Fibroblast of the aortic adventitia (primary cell): ENCODE measurements at places on chromosomes 1 and 21. TPM values are rescaled to one million over a fixed set of nuclear protein-coding genes. Genes with fewer than 3 reads are reported as not detected.

Gene COA6
- total RNA-seq = 24.6 and 39.2 TPM in 2 replicates

Gene AADACL4
- total RNA-seq = not detected in 2 replicates

Gene OR14K1
- total RNA-seq = not detected in 2 replicates

Gene ZNF593OS
- total RNA-seq = not detected in 2 replicates

Gene FMOD
- total RNA-seq = 6.6 and 9.1 TPM in 2 replicates

Gene NCF2
- 0.63 and 0.74 TPM in 2 replicates for total RNA-seq

Gene FAM163A
- total RNA-seq = not detected in 2 replicates

Gene ZNF593
- total RNA-seq = 19.4 and 42.4 TPM in 2 replicates

Gene FCRL6
- total RNA-seq = not detected in 2 replicates

Gene NMNAT2
- total RNA-seq = 0.49 and 3.4 TPM in 2 replicates

Gene TMEM69
- 6.3 and 24.4 TPM in 2 replicates for total RNA-seq

Gene KCNJ9
- total RNA-seq = 0.08 TPM in 1 of 2 replicates, not detected in the other

Gene RGS4
- 255 and 538 TPM in 2 replicates for total RNA-seq

Gene SGIP1
- total RNA-seq = 2.1 and 21.1 TPM in 2 replicates

Gene RNU1-3
- total RNA-seq = under 0.01 and 2,882 TPM in 2 replicates

Gene RGS1
- not detected in 2 replicates for total RNA-seq

- no peak for DNase-seq
Measured at GRCh38 chr1:93699049-93699384, 17.4 kb upstream of the BCAR3 start.

DNA sequence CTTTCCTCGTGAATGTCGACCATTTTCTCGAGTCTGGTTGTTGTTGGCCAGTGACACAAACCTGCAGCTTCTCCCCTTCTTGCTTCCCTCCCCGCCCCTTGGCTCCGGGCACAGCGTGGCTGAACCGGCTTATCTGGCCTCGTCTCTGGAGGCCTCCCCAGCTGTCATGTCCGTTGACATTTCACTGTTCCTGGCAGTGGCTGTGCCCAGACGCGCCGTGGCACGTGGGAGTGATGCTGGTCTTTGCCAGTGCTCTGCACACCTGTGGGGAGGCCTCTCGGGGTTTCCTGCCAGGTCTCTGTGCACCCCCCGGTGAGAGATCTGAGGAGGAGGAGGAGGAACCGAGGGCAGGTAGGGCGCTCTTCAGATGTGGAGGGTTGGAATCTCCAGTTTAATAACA, 23.7 kb downstream of the SKI start:
- DNase-seq = no peak

DNA sequence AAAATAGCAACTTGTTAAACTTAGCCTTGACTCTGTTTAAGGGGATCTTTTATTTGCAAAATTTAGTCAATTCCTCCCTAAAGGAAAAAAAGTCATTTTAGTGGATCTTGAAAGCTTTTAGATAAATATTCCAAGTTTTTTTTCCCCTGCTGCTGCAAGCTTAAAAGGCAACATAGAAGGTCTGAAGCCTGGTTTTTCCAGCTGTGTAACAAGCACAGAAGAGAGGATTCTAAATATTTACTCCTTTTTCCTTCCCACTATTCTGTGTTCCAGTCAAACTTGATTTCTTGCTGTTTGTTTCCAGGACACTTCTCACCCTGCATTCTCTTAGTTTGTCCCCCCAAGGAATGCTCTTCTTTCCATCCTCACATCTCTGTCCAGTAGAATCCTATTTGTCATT, 86.7 kb downstream of the NFIA start:
- no peak for DNase-seq

DNA sequence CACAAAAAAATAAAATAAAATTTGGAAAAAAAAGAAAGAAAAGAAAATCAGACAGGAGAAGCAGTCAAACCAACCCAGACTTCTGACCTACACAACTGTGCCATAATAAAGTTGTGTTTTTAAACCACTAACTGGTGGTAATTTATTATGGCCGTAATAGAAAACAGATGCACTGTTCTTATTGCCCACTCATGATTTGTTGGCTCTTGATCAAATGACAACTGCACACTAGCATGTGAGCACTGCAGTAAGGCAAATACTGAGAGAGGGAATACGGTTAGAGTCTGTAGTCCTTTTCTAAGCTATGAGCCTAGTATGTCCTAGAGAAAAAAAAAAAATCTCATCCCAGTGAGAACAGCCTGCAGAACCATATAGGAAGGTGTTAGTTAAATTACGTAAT, 61.2 kb upstream of the TNR start:
- peak; percentile 1 for DNase-seq

DNA sequence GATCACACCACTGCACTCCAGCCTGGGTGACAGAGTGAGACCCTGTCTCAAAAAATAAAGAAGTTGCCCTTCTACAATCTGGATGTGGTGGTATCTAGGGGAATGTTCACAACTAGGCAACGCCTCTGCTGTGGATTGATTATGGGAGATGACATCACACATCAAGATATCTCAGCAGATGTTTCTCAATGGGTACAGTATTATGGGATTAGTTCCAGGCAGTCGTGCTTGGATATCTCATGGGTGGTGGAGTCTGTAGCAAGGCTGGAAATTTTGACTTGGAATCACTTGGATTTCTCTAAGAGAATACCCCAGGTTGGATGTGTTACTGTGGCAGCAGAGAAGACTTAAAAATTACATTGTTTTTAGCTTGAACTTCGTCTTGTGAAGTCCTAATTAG, 7.7 kb downstream of the IFNAR2 start:
- DNase-seq = peak; percentile 34

DNA sequence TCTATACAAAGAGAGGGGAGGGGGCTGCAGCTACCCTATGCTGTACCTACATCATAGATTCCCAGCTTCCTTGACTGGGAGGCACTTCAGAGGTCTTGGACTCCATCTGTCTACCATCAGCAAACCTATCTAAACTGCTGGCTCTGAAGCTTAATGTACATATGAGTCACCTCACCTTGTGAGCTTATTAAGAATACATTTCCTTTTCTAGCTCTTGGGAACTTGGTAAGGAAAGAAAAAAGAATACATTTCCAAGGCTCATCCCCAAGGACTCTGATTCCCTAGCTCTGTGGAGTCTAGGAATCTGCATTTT, 50.0 kb upstream of the PRELP start:
- DNase-seq = peak; percentile 34

DNA sequence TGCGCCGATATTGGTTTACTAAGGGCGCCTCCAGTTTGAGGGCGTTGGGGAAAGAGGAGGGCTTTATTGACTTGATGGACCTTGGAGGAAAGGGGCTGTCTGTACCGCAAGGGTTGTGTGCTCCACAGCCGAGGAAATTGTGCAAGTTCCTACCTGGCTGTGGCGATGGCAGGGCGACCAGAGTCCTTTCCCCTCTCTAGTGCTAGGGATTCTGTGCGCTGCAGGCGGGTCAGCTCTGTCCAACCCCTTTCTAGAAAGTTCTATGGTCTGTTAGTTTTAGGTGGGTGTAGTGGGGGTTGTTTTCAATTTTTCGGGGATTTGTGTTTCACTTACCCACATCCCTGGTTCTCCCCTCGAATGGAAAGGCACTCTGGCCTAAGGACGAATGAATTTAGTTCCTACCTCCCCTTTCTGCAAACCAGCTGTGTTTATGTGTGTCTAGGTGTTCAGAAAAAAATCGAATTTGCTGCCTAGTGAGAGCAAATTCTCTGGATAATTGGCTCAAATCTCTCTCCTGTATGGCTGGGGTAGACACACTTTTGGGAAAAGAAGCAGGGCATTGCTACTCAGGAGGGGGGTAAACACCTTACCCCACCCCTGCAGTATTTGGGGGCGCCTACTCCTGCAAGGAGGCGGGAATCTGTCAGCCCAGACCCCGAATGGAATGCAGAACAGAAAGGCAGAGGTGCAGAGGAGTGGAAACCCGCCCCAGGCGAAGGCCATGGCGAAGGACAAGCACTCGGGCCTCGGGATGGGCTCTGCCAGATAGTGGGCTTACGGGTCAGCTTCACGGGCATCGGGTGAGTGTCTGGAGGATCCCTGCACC, 2.0 kb downstream of the DMBX1 start:
- DNase-seq = no peak

- DNase-seq = no peak
Measured at GRCh38 chr1:178682429-178682828, 42.6 kb upstream of the RALGPS2 start.

GRCh38 chr1:27136236-27136551, 18.7 kb downstream of the SLC9A1 start:
- DNase-seq = peak; percentile 41

- no peak for DNase-seq
Measured at GRCh38 chr1:167500283-167500860, 18.0 kb downstream of the CD247 start.

DNA sequence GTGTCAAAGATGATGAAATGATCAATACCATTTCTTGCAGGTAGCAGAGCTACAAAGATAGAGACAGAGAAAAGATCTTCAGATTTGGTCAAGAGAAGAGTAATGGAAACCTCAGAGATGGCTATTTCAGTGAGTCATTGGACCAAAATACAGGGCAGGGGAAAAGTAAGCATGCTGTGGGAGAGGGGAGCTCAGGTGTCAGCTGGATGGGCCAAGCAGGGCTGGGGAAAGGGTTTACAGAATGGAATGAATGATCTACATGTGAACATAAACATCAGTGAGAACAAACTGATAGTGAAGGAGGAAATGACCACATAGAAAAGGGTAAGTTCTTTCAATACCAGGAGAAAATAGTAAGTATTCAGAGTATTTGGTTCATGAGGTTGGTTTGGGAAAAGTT, 61.4 kb upstream of the CNN3 start:
- no peak for DNase-seq

DNA sequence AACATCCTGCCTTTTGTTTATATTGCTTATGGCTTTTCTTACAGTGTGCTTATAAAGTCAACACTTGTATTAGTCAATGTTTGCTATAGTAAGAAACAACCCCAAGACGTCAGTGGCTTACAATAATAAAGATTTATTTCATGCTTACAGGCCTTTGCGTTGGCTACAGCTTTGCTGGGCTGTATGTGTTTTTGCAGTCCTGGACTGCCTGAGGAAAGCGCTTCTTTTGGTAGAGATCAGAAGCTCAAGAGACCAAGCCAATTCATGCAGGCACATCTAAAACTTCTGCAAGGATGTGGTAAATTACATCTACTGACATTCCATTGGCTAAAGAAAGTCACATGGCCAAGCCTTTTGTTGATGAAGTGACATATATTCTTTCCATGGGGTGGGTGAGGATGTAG, 17.5 kb upstream of the PRKAA2 start:
- no peak for DNase-seq

- DNase-seq = no peak
Measured at GRCh38 chr1:15064217-15064929, 89.2 kb upstream of the TMEM51 start.

GRCh38 chr1:242602001-242602400, 77.5 kb upstream of the PLD5 start:
- no peak for DNase-seq

GRCh38 chr21:35273333-35273732, 224.2 kb upstream of the RUNX1 start:
- DNase-seq = no peak

- no peak for DNase-seq
Measured at GRCh38 chr1:44757420-44757819, 17.8 kb downstream of the KIF2C start.

GRCh38 chr1:235854347-235854746, 12.4 kb downstream of the LYST start:
- DNase-seq = no peak

DNA sequence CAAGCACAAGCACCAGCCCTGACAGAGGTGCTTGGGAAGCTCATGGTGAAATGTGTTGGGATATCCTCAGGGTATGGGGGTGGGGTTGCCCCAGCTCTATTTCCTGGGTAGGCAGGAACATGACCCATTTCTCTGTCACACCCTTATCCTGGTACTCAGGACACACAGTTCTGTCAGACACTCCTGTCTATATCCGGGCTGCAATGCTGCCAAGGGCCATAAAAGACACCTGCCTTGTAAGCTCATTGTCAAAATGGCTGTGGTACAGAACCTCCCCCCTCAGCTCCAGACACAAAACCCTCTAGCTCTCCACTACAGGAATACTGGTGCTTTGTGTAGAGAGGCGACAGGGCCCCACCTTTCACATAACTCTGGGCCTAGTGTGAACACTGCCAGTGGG, 636.7 kb downstream of the PLA2G4A start:
- no peak for DNase-seq

- no peak for DNase-seq
Measured at GRCh38 chr1:162629077-162629627, 3.1 kb upstream of the DDR2 start.

DNA sequence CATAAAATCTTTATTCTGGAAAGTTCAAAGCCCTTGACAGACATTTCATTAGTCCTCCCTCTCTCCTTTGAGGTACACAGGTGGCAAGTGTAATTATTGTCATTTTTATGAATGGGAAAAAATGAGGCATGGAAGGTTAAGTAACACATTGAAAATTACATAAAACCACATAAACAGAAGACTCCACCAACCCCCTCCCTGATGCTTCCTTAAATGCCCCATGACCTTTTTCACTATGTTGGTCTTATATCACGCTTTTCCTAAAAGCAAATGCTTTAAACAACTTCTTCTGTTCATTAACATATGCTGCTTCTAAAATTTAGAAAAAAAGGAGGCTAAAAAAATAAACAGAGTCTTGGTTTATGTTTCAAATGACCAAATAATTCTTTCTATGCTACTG, 648.4 kb downstream of the PTPRC start:
- no peak for DNase-seq

GRCh38 chr1:113783254-113784103, 24.2 kb upstream of the PHTF1 start:
- peak; percentile 80 for DNase-seq

DNA sequence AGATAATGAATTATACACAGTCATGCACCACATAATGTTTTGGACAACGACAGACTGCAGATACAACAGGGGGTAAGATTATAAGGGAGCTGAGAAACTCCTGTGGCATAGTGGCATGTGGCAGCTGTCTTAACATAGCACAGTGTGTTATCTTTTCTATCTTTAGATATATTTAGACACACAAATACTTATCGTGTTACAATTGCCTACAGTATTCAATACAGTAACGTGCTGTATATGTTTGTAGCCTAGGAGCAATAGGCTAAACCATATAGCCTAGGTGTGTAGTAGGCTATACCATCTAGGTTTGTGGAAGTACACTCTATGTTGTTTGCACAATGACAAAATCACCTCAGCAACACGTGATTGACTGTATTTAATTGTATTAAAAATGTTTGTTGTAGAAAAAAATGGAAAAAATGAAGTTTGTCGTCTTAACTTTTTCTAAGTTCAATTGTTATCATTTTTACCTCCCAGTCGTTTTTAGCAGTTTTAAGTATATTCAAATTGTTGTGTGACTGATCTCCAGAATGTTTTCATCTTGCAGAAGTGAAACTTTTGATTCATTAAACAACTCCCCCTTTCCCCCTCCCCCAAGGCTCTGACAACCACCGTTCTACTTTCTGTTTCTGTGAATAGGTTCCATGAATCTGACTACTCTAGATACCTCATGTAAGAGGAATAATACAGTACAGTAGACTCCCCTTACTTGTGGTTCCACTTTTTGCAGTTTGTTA, 351.0 kb upstream of the B3GALT2 start:
- no peak for DNase-seq

DNA sequence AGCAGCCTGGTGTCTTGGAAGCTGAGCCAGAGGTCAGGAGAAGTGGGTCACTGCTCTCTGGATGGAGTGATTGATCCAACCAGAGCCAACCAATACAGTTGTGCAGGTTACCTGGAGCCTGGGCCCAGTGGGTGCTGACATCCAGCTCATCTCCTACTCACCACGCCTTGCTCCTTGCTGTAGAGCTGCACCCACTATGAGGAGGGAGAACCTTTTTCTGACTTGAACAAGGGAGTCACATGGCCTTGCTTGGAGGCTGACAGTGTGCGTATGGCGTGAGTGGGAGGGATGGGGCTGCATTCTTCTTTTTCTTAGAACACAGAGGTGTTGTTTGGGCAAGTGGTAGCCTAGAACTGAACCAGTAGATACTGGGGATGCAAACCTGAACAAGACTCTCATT, 201.1 kb upstream of the LMO4 start:
- no peak for DNase-seq

- DNase-seq = no peak
Measured at GRCh38 chr1:154456631-154457030, 45.4 kb upstream of the TDRD10 start.
